CD4-positive, alpha-beta T cell treated with Interleukin-6 for 4 hours (primary cell): ENCODE measurements at places on chromosomes 3 and 15.

DNA sequence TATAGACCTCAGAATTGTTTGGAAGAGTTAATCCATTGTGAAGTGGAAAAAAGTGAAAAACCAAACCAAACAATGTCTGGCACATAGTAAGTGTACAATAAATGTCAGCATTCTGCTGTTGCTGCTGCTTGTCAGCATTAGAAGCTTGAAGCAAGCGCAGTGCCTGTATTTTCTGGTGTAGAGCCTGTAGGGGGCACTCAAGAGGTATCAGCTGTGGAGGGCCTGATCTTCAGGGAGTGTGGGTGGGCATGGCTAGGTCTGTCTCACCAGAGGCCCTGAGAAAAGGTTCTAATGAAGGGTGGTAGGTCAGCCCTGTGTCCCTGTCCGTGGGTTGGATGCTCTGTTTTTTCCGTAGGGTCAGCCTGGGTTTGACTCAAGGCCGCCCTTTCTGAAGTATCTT, 3.6 kb downstream of the ADAMTSL3 start:
- no peak for DNase-seq

- DNase-seq, result no peak
These were observed 342.9 kb upstream of the PROK2 start for GRCh38 chr3:72127844-72128243.

DNA sequence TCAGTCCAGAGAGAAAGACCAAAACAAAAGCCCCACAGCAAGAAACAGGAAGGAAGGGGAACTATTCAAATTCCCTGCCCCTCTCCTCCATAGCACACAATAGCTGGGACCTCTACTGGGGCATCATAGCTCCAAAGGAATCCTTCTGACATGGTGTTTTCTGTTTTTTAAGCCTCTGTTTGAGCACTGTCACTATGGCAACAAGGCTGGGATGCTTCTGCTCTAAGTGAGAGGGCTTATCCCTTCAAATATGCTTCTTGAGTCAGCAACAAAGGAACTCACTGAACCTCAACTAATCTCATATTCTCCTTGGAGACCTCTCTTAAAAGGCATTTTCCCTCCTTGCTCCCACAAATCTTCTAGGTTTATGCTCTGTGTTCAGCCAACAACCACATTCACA, 40.5 kb downstream of the MYLK start:
- DNase-seq, result no peak

GRCh38 chr3:160012108-160012507, 23.5 kb downstream of the IL12A start:
- DNase-seq, result no peak

DNA sequence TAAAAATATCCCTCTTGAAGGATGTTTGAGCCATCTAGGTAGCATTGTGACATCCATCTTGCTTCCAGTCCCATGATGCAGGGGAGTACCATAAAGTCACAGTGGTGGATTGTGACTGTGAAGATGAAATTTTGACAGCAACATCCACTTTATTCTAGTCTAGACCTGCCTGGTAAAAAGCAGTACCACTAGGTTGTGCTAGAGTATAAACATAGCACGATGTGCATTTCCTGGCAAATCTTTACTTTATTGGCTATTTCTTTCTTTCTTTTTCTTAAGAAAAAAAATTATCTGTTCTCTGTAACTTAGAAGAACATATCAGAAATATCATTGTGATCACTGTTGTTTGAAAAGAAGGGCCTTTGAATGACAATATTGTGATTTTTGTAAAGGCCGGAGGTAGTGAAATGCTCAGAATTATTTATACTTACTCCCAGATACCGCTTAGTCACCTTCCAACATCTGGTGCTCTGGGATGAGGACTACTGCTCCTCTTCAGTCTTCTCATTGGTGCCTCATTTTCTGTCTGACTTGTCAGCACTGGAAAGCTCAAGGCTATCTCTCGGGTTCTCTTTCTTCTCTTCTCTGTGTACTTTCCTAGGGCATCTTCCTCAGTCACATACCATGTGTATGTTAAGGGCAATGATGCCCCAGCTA, 35.6 kb downstream of the AGBL1 start:
- DNase-seq, result no peak

DNA sequence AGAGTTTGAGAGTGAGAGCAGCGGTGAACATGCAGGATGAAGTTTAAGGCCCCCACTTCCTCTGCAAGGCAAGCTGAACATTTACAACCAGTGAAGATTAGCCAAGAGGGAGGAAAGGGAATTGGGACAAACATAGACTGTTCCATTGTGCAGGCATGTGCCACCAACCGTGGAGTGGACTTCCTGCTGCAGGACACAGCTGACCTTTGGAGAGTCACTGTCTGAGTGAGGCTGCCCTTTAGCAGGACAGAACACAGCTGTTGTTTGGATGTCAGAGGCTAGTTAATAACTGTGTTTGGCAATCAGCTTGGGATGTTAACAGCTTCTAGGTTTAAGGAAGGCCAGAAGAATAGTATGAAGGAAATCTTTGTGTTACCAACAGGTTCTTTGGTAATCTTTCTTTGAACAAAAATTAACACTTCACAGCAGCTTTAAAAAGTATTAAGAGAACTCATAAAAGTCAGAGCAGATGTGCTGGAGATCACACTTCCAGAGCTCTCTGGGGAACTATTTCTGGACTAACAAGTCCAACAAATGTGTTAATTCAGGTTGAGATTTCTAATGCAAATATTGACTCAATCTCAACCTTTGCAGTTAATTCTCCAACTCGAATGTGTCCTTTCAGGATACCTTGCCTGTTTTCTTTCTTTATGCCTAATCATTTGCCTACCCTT, 31.4 kb downstream of the CTDSPL start:
- no peak for DNase-seq

GRCh38 chr3:47578119-47578632, 489 bp downstream of the CSPG5 start:
- peak; percentile 60 for DNase-seq

- no peak for DNase-seq
These were observed 625.4 kb upstream of the TBL1XR1 start for GRCh38 chr3:177822681-177823096.

- no peak for DNase-seq
These were observed 22.1 kb upstream of the ATP2B2 start for GRCh38 chr3:10527295-10528001.

- DNase-seq, result no peak
These were observed 230.7 kb downstream of the VPS13C start for GRCh38 chr15:61829514-61829889.

GRCh38 chr3:5567113-5567512, 379.6 kb downstream of the EDEM1 start:
- DNase-seq, result no peak

- DNase-seq, result no peak
These were observed 13.8 kb downstream of the RYR3 start for GRCh38 chr15:33324609-33325008.

GRCh38 chr15:100831467-100831866, 48.2 kb upstream of the ALDH1A3 start:
- DNase-seq, result no peak

DNA sequence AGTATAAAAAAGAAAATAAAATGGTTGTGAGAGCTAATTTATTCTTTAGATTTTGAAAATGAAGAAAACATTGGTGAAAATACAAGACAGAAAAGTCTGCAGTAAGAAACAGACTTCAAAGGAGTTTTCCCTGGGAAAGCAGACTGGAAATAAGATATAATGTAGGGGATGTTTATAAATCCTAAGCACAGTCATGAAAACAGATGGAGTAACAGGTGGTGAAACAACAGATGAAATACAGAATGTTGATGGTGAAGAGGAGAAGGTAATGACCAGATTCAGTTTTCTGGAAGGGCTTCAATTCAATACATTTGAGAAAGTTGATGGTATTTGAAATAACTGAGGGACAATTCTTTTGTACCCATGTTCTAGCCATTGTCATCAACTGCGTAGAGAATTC, 353.9 kb downstream of the CHL1 start:
- no peak for DNase-seq

GRCh38 chr3:42190701-42191442, 75.1 kb downstream of the CCK start:
- DNase-seq, result peak; percentile 75

GRCh38 chr15:67148196-67148701, 82.8 kb downstream of the SMAD3 start:
- DNase-seq, result peak; percentile 49

DNA sequence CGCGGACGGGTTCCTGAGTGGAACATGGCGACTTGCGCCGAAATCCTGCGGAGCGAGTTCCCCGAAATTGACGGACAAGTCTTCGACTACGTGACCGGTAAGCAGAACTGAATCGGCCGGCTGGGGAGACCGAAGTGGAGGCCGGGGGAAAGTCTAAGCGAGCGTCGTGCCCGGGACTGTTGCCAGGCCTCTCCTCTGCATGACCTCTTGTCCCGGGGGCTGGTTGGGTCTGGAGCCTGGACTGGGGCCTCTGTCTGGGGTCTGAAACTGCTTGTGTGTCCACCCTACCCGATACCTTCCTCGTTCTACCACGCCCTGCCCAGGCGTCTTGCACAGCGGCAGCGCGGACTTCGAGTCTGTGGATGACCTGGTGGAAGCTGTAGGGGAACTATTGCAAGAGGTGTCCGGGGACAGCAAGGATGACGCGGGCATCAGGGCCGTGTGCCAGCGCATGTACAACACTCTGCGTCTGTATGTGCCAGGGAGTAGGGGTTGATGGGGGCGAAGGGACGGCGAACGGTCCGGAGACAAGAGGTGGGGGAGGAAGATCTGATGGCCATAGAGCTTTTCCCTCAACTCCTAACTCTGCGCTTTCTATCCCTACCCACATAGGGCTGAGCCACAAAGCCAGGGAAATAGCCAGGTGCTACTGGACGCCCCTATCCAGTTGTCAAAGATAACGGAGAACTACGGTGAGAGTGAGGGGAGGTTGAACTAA, at the start of gene ABCF3:
Gene ABCF3 (plus strand): TSS at position 16 of the 718 bp plus-strand sequence. CDS start 9 bp downstream, at position 25.
- no peak for DNase-seq

GRCh38 chr3:64057231-64057630, 33.9 kb upstream of the PSMD6 start:
- DNase-seq, result no peak

DNA sequence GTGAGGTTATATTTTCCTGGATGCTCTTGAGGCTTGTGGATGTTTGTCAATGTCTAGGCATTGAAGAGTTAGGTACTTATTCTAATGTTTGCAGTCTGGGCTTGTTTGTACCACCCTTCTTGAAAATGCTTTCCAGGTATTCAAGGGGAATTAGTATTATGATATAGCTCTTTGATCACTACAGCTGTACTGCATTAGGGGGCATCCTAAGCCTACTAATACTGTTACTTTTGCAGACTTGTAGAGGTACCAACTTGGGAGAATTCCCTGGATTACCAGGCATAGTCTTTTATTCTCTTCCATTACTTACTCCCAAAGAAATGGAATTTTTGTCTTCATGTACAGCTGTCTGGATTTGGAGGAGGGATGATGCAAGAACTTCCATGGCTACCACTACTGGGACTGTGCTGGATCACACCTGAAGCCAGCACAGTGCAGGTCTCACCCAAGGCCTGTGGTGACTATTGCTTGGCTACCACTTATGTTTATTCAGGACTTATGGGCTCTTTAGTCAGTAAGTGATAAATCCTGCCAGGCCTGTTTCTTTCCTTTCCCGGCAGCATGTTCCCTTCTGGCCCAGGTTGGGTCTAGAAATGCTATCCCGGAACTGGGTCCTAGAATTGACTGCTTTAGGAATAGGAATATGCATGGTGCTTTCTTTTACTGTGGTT, 402.9 kb downstream of the IL20RB start:
- no peak for DNase-seq

- peak; percentile 69 for DNase-seq
These were observed 3.4 kb downstream of the PARP9 start for GRCh38 chr3:122560680-122561079.

GRCh38 chr15:81157195-81157938, 23.3 kb downstream of the CFAP161 start:
- no peak for DNase-seq

DNA sequence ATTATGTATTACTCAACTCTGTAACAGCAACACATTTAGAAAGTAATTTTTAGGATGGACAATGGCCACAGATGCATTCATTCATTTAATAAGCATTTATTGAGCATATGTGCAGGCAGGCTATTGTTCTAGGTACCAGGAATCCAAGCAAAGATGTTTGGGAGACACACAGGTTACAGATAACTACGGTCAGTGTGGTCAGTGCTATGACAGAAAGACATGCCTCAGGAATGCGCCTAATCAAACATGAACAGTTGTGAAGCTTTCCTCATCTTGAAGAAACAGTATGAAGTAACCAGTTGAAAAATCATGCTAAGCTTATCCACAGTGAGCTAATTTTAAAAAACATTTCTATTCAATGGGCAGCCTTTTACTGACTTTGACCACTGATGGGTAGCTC, 155.4 kb upstream of the CCDC54 start:
- DNase-seq, result no peak

GRCh38 chr15:77667338-77668234, 34.9 kb upstream of the LINGO1 start:
- no peak for DNase-seq

GRCh38 chr3:127147291-127147885, 45.5 kb upstream of the PRR23E start:
- no peak for DNase-seq

- DNase-seq, result peak; percentile 44
These were observed 153.5 kb upstream of the LPP start for GRCh38 chr3:188000361-188000861.

DNA sequence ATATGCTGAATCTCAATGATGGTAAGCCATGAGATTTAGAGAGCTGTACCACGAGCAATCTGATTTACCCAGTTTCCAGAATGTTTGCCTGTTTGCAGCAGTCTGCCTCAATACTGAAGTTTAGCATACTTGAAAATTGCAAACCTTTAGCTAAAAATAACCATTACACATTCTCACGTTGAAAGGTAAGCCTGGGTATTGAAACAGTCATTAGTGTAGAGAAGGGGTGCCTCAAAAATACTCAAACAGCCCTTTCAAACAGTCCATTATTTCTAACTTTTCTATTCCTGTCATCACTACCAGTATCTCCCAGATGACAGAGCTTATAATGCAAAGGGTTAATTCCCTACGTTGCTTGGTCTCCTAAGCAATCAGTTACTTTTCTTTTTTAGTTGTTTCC, 111.8 kb upstream of the MBNL1 start:
- DNase-seq, result no peak

- no peak for DNase-seq
These were observed 41.1 kb downstream of the LHFPL4 start for GRCh38 chr3:9512456-9513045.

- DNase-seq, result no peak
These were observed 198.5 kb downstream of the FOXP1 start for GRCh38 chr3:71384837-71385716.

DNA sequence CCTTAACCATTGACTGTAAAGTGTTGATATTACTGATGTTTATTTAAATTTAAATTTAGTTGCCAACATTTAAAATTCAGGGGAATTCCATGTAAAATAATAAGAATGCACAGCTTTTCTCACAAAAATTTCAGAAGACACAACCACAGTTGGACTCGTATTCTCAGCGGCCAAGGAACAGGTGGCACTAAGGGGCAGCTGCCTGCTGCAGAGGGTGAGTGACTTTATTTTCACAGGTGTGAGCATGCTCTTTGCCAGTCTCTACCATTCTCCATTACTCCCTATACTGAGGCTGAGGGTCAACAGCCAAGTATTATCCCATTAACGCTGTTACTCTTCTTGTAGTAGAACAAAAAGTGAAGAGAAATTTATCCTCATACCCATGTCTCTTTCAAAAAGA, 92.1 kb upstream of the GADL1 start:
- no peak for DNase-seq

GRCh38 chr3:134458406-134458945, 27.3 kb downstream of the ANAPC13 start:
- no peak for DNase-seq

GRCh38 chr3:55523471-55523870, 36.4 kb upstream of the WNT5A start:
- DNase-seq, result no peak
